ENCODE measurements at places on chromosomes 5 and 9. TPM values are rescaled to one million over a fixed set of nuclear protein-coding genes. Genes with fewer than 3 reads are reported as not detected.

RETREG1 gene
- 3.3 TPM for total RNA-seq

POU5F2 gene
- not detected for total RNA-seq

NINJ1 gene
- total RNA-seq = 79.0 TPM

CCDC171 gene
- 0.40 TPM for total RNA-seq

SHC3 gene
- 0.34 TPM for total RNA-seq

FAM153A gene
- not detected for total RNA-seq

CD74 gene
- total RNA-seq = not detected

ADAMTSL2 gene
- not detected for total RNA-seq

GFI1B gene
- 0.17 TPM for total RNA-seq

All from A549 treated with Mapracorat at 1 μM for 4 hours (cell line).